ENCODE measurements at places on chromosomes 1 and 21. TPM values are rescaled to one million over a fixed set of nuclear protein-coding genes. Genes with fewer than 3 reads are reported as not detected.

MLLT11 gene
- 12.4 TPM for total RNA-seq

SPRR1A gene
- total RNA-seq: not detected

RORC gene
- not detected for total RNA-seq

DEDD gene
- total RNA-seq: 45.7 TPM

TLCD4 gene
- under 0.01 TPM for total RNA-seq

PTGFR gene
- total RNA-seq: under 0.01 TPM

B3GALT5 gene
- 0.10 TPM for total RNA-seq

IGFN1 gene
- not detected for total RNA-seq

ADAMTS4 gene
- total RNA-seq: 14.0 TPM

BMP8B gene
- under 0.01 TPM for total RNA-seq

EXOSC10 gene
- 74.5 TPM for total RNA-seq

FBXO42 gene
- total RNA-seq: 20.3 TPM

TIAM1 gene
- 0.38 TPM for total RNA-seq

ITPKB gene
- total RNA-seq: 59.6 TPM

KCNJ9 gene
- total RNA-seq: not detected

MIXL1 gene
- not detected for total RNA-seq

TCEA3 gene
- total RNA-seq: 0.86 TPM

MPL gene
- total RNA-seq: 0.10 TPM

SLC30A1 gene
- total RNA-seq: 47.7 TPM

S100A7 gene
- not detected for total RNA-seq

AVPR1B gene
- total RNA-seq: not detected

TNFSF4 gene
- total RNA-seq: 11.8 TPM

GSTM5 gene
- under 0.01 TPM for total RNA-seq

PTPN22 gene
- total RNA-seq: under 0.01 TPM

ATP13A2 gene
- total RNA-seq: 60.2 TPM

KDF1 gene
- not detected for total RNA-seq

All from vein endothelial cell (primary cell).